ENCODE measurements at places on chromosomes 7 and 10.
A peak's percentile ranks its signal among the peaks of the same experiment; 100 is the strongest.

- no peaks in the 10 kb centered on the region for H3K36me3 ChIP-seq
- no peak overlapping the region for H3K4me3 ChIP-seq
- no peak for DNase-seq
Measured at GRCh38 chr7:2611401-2611800, 20.4 kb upstream of the TTYH3 start.

DNA sequence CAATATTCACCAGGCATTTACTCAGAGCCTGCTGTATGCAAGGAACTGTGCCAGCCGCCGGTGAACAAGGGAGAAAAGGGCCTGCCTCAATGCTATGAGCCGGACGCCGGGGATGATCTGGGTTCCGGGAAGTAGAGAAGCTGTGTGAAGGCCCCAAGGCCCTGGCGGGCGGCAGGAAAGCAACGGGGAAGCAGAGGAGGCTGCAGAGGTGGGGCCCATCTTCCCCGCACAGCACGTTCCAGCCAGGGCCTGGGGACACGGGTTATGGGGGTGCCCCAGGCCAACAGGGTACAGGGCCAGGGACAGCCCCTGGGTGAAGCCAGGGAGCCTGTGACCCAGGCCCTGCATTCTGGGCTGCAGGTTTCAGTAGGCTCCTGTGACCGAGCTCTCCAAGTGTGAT is 179.3 kb downstream of the MAD1L1 start:
- peaks cover 28% of the 10 kb centered on the region for H3K4me1 ChIP-seq
- DNase-seq = no peak
- H3K27me3 ChIP-seq = peaks cover 28% of the 10 kb centered on the region
- no peak overlapping the region for H3K4me3 ChIP-seq

DNA sequence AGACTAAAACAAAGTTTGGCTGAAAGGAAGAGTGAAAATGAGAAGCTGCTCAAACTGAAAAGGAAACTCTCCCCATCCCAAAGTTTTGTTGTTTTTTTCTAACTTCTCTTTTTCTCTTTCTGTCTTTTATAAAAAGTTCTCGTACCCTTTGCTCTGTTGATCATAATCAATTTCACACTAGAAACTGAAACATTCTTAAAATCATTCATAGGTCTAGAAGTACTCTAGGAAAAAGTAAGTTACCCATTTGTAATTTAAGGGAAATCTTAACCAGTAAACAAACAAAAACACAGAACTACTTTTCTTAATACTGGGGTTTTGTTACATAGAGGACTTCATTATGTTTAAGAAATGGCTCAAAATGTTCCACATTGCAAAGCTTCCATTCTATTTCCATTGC is 339.8 kb downstream of the SEMA3D start:
- DNase-seq = no peak
- H3K36me3 ChIP-seq = no peaks in the 10 kb centered on the region
- no peaks in the 10 kb centered on the region for H3K4me1 ChIP-seq
- no peaks in the 10 kb centered on the region for H3K27me3 ChIP-seq
- no peak overlapping the region for H3K27ac ChIP-seq
- no peak overlapping the region for H3K4me3 ChIP-seq

DNA sequence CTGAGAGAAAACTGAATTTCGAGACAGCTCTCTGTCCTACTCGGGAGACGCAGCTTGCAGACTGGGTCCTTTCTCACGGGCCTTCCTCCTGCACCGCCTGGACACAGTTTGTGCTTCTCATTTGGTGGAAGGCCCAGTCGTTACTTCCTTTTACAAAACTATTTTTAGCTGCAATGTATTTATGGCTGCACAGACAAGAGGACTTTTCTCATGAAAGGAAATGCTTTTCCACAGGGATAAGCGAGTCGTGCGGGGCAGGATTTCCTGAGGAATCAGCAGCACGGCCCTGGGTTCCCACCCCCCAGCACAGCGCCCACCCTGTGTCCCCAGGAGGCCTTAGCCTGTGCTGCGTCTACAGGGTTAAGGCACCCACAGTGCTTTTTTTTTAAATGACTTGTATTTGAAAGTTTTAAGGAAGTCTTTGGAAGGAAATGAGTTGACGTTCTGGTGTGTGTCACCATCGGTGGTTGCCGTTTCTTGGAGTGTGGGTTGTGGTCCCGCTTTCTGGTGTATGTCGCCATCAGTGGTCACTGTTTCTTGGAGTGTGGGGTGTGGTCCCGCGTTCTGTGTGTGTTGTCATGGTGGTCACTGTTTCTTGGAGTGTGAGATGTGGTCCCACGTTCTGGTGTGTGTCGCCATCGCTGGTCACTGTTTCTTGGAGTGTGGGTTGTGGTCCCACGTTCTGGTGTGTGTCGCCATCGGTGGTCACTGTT is 50.9 kb downstream of the INPP5A start:
- H3K27me3 ChIP-seq = peaks cover 27% of the 10 kb centered on the region
- peaks cover 75% of the 10 kb centered on the region for H3K4me1 ChIP-seq
- peak; percentile 79 for DNase-seq
- H3K36me3 ChIP-seq = no peaks in the 10 kb centered on the region
- H3K4me3 ChIP-seq = peak overlapping the region; percentile 77

DNA sequence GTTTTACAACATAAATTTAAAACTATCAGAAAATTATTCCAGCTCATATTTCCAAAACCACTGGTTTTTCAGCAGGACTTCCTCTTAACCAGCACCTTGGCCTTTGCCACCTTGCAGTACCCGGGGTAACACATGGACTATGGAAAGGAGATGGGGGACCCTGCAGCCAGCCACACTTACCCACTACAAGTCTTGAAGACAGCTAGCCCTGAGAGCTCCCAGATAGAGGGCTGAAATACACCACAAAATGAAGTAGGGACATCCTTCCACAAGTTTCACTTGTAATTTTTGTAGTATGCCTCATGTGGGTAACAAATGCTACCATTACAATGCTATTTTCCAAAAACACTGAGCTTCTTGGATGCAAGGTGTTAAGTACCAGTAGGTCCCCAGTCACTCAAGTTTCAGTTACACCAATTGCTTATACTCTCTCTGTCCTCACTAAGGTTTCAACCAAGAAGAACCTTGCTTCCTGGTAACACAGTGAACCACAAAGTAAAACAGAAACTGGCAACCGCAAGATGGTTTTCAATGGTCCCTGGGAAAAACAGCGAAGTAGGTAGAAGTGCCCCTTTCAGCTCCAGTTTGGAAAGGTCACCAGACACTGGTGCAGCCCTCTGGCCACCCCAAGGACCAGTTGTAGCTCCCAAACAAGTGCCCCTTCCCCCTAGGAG is 110.9 kb downstream of the SGMS1 start:
- peak overlapping the region; percentile 76 for H3K27ac ChIP-seq
- peak; percentile 55 for DNase-seq
- peaks cover 3% of the 10 kb centered on the region for H3K36me3 ChIP-seq
- H3K4me1 ChIP-seq = peaks cover 47% of the 10 kb centered on the region

- H3K27ac ChIP-seq = no peak overlapping the region
- no peak overlapping the region for H3K4me3 ChIP-seq
- DNase-seq = no peak
Measured at GRCh38 chr7:64755865-64756264, 38.4 kb upstream of the ZNF138 start.

DNA sequence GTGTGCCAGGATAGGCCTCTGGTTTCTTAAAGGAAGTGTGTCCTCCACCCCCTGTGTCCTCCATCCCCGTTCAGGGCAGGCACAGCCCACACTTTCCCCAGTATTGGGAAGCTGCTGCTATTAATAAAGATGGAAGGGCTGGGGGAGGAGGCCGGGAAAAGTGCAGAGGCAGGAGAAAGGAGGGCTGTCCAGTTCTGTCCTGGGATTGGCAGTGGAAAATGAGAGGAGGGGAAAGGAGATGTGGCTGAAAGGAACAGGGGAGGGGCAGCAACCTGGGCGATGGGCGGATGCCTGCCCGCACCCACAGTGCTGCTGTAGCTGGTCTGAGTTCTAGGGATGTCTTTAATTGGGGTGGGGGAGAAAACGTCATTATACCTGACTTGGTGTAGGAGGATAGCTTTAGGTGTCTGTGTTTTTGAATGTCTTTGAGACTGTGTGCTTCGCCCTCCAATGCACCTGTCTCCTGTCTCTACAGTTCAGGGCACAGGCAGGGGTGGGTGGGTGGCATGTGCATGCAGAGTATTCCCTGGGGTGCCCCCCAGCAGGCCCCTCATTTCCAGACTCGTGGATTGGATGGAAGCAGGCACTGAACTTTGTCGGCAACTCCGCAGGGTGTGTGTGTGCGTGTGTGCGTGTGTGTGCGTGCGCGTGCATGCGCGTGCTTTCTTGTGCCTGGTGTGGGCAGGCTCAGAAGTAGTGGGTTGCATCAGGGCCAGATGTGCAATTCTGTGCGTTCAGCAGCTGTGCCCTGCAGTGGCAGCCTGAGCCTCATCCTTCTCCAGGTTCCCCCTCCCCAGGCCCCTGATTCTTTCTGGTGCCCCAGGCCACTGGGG is 2.5 kb downstream of the TRIM8 start:
- H3K27me3 ChIP-seq = peaks cover 35% of the 10 kb centered on the region
- peaks cover 59% of the 10 kb centered on the region for H3K4me1 ChIP-seq
- peak overlapping the region; percentile 99 for H3K27ac ChIP-seq
- peak overlapping the region; percentile 97 for H3K4me3 ChIP-seq

GRCh38 chr7:69605546-69605945 is 7.3 kb downstream of the AUTS2 start:
- no peaks in the 10 kb centered on the region for H3K4me1 ChIP-seq
- H3K27me3 ChIP-seq = peaks cover 4% of the 10 kb centered on the region
- H3K27ac ChIP-seq = no peak overlapping the region
- DNase-seq = no peak

DNA sequence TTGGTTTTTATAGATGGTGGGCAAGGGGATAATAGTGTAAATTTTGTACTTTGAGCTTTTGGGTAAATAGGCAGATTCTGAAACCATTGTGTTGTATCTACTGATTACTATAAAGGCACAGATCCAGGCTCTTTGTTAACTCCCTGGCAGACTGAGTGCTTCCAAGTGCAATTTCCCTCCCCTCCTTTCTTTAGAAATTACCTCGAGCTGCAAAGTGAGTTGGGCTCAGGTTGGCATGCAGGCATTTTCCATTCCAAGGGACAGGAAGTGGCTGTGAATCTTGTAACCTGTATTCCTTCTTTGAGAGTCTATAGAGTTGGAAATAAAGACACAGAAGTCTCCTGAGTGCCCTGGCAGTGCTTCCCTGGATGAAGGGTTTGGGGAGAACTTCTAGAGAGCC is 494.2 kb upstream of the GALNT17 start:
- no peak for DNase-seq
- peaks cover 9% of the 10 kb centered on the region for H3K4me1 ChIP-seq
- no peak overlapping the region for H3K4me3 ChIP-seq
- no peaks in the 10 kb centered on the region for H3K36me3 ChIP-seq
- peaks cover 2% of the 10 kb centered on the region for H3K27me3 ChIP-seq

DNA sequence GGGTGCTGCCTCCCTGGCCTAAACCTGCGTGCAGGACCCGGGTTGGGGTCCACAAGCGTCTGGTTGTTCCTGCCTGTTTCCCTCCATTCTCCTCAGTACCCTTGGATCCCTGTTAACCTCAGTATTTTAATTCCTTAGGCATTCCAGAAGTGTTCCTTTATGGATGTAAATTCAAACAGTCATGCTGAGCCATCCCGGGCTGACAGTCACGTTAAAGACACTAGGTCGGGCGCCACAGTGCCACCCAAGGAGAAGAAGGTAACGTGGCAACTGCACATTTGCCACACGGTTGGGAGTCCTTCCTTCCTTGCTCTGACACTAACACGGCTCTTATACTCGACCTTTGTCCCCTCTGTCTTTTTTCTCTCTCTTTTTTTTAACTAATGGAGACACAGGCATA is 187.1 kb downstream of the ARHGAP21 start:
- H3K36me3 ChIP-seq = no peaks in the 10 kb centered on the region
- H3K27ac ChIP-seq = no peak overlapping the region
- no peaks in the 10 kb centered on the region for H3K4me1 ChIP-seq
- H3K4me3 ChIP-seq = no peak overlapping the region
- no peak for DNase-seq

GRCh38 chr7:47254081-47254977 is 327.6 kb downstream of the TNS3 start:
- peaks cover 9% of the 10 kb centered on the region for H3K27me3 ChIP-seq
- no peak overlapping the region for H3K27ac ChIP-seq
- DNase-seq = peak; percentile 53
- H3K4me3 ChIP-seq = peak overlapping the region; percentile 81

- H3K27me3 ChIP-seq = no peaks in the 10 kb centered on the region
- no peak overlapping the region for H3K27ac ChIP-seq
- no peak for DNase-seq
- no peaks in the 10 kb centered on the region for H3K4me1 ChIP-seq
- H3K4me3 ChIP-seq = no peak overlapping the region
Measured at GRCh38 chr7:91347290-91347689, 83.1 kb downstream of the FZD1 start.

GRCh38 chr10:102802920-102803534 is 34.2 kb downstream of the CYP17A1 start:
- peaks cover 9% of the 10 kb centered on the region for H3K36me3 ChIP-seq
- H3K27me3 ChIP-seq = no peaks in the 10 kb centered on the region
- DNase-seq = no peak

DNA sequence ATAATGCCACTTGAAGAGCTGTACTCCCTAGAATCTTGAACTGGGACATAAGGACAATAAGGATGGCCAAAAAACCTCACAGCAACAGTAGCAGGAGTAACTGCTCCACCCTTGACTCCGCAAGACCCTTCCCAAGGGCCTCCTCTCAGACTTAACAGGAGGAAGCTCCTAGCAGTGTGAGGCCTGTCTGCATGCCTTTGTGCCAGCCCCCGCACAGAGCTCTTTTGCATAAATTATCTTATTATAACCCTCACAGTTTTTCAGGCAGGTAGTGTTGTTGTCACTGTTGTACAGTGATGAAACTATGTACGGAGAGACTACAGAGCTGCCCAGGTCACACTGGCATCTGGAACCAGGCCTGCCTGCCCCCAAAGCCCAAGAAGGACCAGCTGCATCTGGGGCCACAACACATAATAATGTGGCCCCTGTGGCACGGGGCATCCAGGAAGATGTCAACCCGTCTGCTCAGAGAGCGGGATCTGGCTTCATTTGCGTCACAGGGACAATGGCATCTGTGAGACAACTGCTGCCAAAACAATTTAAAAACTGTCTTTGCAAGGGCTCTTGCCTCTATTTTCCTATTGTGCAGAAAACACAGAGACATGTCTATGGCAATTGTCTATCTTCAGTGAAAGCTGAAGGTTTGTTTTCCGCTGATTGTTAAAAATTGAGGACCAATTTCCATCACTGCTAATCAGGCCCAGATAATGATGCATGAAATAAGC is 249.3 kb upstream of the GRB10 start:
- no peak overlapping the region for H3K4me3 ChIP-seq
- H3K27ac ChIP-seq = no peak overlapping the region
- no peaks in the 10 kb centered on the region for H3K27me3 ChIP-seq
- H3K36me3 ChIP-seq = no peaks in the 10 kb centered on the region
- H3K4me1 ChIP-seq = no peaks in the 10 kb centered on the region

- H3K27ac ChIP-seq = no peak overlapping the region
- H3K36me3 ChIP-seq = no peaks in the 10 kb centered on the region
- DNase-seq = peak; percentile 23
- H3K4me1 ChIP-seq = peaks cover 10% of the 10 kb centered on the region
Measured at GRCh38 chr10:7872041-7872442, 53.7 kb downstream of the TAF3 start.
